ENCODE measurements at places on chromosomes 1 and 21.

DNA sequence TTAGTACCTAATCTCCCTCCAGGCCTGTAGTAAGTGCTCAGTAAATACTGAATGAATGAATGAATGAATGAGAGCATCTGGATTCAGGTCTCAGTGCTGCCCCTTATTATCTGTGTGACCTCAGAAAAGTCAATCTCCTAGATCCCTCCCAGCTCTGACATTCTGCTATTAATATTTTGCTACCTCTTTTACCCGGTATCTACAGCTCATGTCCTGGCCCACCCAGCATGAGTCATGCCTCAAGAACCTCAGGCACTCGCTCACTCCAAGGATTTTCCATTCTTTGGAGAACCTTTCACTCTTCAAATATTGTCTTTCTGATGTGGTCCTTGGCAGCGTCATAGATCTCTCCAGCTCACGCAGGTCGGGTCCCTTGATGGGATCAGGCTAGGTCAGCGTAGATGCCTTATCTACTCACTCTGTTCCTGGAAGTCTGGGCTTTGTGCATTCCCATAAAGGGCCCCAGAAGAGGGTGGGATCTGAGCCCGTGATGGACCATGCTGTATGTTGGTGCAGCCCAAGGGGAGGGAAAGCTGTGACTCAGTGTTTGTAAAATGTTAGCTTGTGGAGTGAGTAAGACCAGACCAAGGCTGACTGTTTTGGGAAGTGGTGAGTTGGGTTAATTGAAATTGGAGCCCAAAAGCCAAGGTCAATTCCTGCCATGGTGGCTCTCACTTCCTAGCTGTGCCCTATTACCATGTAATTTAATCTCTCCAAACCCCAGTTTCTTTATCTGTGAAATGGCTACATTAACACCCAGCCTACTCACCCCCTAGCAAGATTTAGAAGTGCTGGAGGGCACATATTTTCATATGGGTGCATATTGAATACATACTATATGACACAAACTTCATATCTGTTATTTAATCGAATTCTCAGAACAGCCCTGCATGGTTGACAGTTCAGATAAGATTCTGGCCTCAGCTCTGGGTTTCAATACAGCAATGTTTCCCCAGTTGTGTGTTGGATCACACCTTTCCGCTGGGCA is 214.1 kb upstream of the USP24 start:
- no peak for DNase-seq

GRCh38 chr1:225427235-225428067 is at the start of gene LBR:
Gene LBR (minus strand): TSS chr1:225428038. CDS start chr1:225424075, 3,963 bp downstream.
- no peak for DNase-seq

DNA sequence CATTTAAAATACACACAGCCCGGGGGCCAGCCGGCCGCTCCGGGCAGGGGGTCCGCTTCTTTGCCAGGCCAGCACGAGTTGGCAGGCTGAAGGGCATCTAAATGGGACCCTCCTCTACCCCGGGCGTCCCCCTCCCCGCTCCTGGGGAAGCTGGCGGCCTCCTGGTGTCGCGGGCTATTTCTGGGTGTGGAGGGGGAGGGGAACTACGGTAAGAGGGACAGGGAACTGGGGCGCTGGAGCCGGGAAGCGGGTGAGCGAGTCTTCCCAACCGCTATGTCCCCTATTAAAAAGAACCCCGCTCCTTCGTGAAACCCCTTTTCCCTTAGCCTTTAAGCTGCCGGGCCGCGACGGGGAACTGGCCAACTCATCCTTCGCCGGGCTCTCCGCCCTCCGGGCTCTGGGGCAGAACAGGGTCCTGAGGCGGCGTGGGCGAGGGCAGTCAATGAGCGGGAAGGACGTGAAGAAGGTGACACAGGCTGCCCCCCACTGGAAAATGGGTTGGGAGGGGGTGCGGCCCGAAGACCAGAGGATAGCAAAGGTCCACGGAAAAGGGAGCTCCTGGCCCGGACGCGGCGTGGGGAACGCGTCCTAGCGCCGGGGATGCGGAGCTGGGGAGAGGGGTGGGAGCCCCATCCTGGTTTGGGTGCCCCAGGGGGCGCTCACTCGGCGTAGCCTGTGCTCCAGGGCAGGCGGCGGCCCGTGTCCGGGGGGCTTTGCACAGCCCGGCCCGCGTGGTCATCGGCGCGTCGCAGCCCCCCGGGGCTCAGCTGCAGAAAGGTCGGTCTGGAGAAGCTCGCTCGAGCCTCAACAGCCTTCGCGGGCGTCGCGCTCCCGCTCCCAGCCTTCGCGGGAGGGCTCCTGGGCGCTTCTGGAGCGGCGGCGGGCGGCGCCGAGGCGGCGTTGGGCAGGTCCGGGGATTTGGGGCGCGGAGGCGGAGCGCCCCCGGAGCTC is 544 bp downstream of the PPM1J start:
- no peak for DNase-seq

DNA sequence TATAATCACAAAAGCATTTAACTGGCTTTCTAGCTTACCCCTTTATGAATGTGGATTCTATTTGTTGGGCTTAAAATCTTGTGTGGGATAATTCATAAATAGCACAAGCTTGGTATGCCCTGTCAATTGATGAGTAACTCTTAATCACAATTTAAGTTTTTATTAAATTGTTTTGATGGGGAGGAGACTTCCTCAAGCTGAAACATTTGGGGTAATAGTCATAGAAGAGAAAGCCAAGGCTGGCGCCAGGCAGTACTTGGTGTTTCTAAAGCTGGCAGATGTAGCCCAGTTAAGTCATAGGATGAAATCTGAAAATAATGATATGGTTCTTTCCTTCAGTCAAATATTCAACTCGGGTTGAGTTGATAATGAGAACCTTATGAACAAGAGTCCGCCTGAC is 167.2 kb downstream of the FMN2 start:
- no peak for DNase-seq

- DNase-seq = no peak
Measured at GRCh38 chr1:2979191-2980072, 41.8 kb upstream of the ACTRT2 start.

DNA sequence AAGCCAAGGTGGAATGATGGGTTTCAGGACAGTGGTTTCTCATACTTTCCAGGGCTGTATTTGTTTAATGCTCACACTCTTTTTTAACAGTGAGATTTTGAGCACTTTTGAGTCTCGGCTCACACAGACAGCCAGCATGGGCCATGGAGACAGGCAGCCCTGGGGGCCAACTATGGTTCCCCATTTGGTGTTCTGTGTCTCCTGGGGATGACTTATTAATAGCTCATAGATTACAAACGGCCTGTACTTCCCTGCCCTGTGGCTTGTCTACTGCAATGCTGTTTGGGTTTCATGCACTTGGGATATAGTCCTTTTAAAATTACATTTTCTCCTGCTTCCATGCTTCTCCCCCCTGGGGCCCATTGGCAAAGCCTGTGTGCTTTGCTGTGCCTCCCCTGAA is 178.3 kb downstream of the KCNJ6 start:
- no peak for DNase-seq

- peak; percentile 76 for DNase-seq
Measured at GRCh38 chr1:89703469-89703868, 70.5 kb downstream of the LRRC8C start.

DNA sequence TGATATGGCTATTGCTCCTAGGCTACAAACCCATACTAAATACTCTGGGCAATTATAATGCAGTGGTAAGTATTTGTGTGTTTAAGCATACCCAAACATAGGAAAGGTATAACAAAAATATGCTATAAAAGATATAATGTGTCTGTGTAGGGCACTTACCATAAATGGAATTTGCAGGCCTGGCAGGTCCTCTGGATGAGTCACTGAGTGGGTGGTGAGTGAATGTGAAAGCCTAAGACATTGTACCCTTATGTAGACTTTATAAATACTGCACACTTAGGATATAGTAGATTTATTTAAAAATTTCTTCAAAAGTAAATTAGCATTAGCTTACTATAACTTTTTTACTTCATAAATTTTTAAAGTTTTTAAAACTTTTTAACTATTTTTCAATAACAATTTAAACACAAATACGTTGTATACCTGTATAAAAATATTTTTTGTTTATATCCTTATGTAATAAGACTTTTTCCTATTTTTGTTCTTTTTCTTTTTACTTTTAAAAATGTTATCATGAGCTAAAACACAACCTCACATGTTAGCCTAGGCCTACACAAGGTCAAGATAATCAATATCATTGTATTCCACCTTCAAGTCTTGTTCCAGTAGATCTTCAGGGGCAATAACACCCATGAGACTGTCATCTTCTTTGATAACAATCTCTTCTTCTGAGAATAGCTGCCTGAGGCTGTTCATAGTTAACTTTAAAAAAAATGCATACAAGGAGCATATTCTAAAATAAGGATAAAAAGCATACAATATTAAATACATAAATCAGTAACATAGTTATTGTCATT is 306.3 kb upstream of the RGS18 start:
- no peak for DNase-seq

All from CMK (cell line).